Smooth muscle cell of the pulmonary artery (primary cell): ENCODE measurements at places on chromosomes 6 and 20. TPM values are rescaled to one million over a fixed set of nuclear protein-coding genes. Genes with fewer than 3 reads are reported as not detected.

Gene DSP
- total RNA-seq = 11.4 and 13.2 TPM in 2 replicates

Gene TRIM31
- not detected in 2 replicates for total RNA-seq

Gene SIGLEC1
- not detected in 2 replicates for total RNA-seq

Gene PKIG
- total RNA-seq = 42.1 and 61.0 TPM in 2 replicates

Gene PEX6
- total RNA-seq = 35.5 and 61.3 TPM in 2 replicates

Gene GTF2H4
- 14.7 and 17.1 TPM in 2 replicates for total RNA-seq

Gene FLRT3
- 0.52 and 0.76 TPM in 2 replicates for total RNA-seq

Gene FOXC1
- total RNA-seq = 8.2 and 19.5 TPM in 2 replicates

Gene LY6G6C
- not detected in 2 replicates for total RNA-seq

Gene C20orf204
- 0.65 and 0.76 TPM in 2 replicates for total RNA-seq

Gene PTGIS
- total RNA-seq = 121 and 154 TPM in 2 replicates

Gene MYLK4
- total RNA-seq = 0.26 and 0.43 TPM in 2 replicates

Gene PI16
- 0.59 and 1.8 TPM in 2 replicates for total RNA-seq

Gene RBM39
- 237 and 252 TPM in 2 replicates for total RNA-seq

Gene PDYN
- total RNA-seq = not detected in 2 replicates

Gene ENPP3
- 0.13 and 0.23 TPM in 2 replicates for total RNA-seq

Gene GJA10
- total RNA-seq = not detected in 2 replicates

Gene ACTL10
- total RNA-seq = 2.3 and 3.5 TPM in 2 replicates

Gene OR12D3
- total RNA-seq = not detected in 2 replicates

Gene FAM209B
- not detected in 2 replicates for total RNA-seq

Gene MRPL2
- 16.3 and 19.5 TPM in 2 replicates for total RNA-seq

Gene SLC13A3
- total RNA-seq = 2.2 and 2.5 TPM in 2 replicates

Gene SAMD10
- 2.3 and 3.6 TPM in 2 replicates for total RNA-seq

Gene PTK6
- 0.07 and 0.10 TPM in 2 replicates for total RNA-seq

Gene RAB23
- 46.0 and 54.3 TPM in 2 replicates for total RNA-seq

Gene ID4
- total RNA-seq = 6.1 and 19.0 TPM in 2 replicates

Gene CLVS2
- not detected in 2 replicates for total RNA-seq

Gene PHACTR3
- not detected in 2 replicates for total RNA-seq

Gene RGS17
- 13.9 and 30.3 TPM in 2 replicates for total RNA-seq

Gene KIAA1755
- 4.7 and 5.9 TPM in 2 replicates for total RNA-seq

Gene RRAGD
- total RNA-seq = 3.8 and 3.9 TPM in 2 replicates

Gene GPLD1
- 0.33 and 0.46 TPM in 2 replicates for total RNA-seq

Gene ADGB
- not detected in 2 replicates for total RNA-seq

Gene PRPH2
- total RNA-seq = 0.50 and 0.91 TPM in 2 replicates

Gene DACT2
- total RNA-seq = 0.07 and 0.98 TPM in 2 replicates

Gene CSTF1
- total RNA-seq = 24.8 and 28.9 TPM in 2 replicates

Gene PRSS16
- 0.33 and 0.40 TPM in 2 replicates for total RNA-seq

Gene TGM3
- total RNA-seq = not detected in 2 replicates

Gene ZSCAN16
- 1.7 and 2.2 TPM in 2 replicates for total RNA-seq

Gene GPR6
- not detected in 2 replicates for total RNA-seq

Gene CDSN
- not detected in 2 replicates for total RNA-seq

Gene BPI
- 0.13 and 0.30 TPM in 2 replicates for total RNA-seq

Gene PAK5
- 0.03 TPM in 1 of 2 replicates, not detected in the other for total RNA-seq

Gene EDN3
- total RNA-seq = not detected in 2 replicates

Gene WFDC10B
- total RNA-seq = 0.26 TPM in 1 of 2 replicates, not detected in the other

Gene WFDC2
- not detected in 2 replicates for total RNA-seq

Gene PARD6B
- total RNA-seq = 0.20 and 0.59 TPM in 2 replicates

Gene TOX2
- 1.4 and 2.2 TPM in 2 replicates for total RNA-seq

Gene AKAP12
- 45.4 and 94.6 TPM in 2 replicates for total RNA-seq

Gene DTNBP1
- total RNA-seq = 10.6 and 11.2 TPM in 2 replicates

Gene NKX2-2
- total RNA-seq = not detected in 2 replicates
